ENCODE measurements at places on chromosomes 6 and 20.

- no peaks in the 10 kb centered on the region for H3K27me3 ChIP-seq
- no peaks in the 10 kb centered on the region for H3K4me1 ChIP-seq
- ATAC-seq: no peak
These were observed 12.6 kb downstream of the SRC start for GRCh38 chr20:37358366-37359150.

DNA sequence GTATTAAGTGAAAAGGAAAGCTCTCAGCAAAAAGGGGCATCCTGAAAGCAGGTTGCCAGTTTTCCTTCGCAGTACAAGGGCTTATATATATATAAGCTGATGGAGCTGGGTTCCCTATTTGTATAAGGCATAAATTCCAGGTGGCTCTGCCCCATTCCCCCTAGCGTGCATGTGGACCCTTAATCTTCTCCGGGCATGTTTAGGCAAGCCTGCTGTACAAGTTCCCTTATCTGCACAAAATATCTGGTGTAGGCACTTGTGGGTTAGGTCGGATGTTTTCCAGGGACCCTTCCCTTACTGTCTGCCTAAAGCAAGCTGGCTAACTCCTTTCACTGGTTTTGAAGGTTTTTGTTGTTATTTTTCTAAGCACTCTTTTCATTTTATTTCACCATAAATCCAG lies 140.7 kb downstream of the FUT9 start:
- no peak overlapping the region for H3K27ac ChIP-seq
- no peaks in the 10 kb centered on the region for H3K27me3 ChIP-seq
- H3K4me1 ChIP-seq: no peaks in the 10 kb centered on the region
- no peak overlapping the region for H3K4me3 ChIP-seq

- ATAC-seq: no peak
- H3K4me3 ChIP-seq: no peak overlapping the region
- H3K4me1 ChIP-seq: no peaks in the 10 kb centered on the region
- peaks cover 7% of the 10 kb centered on the region for H3K27me3 ChIP-seq
- H3K27ac ChIP-seq: no peak overlapping the region
- no peaks in the 10 kb centered on the region for H3K36me3 ChIP-seq
These were observed 16.9 kb upstream of the PHIP start for GRCh38 chr6:79094938-79095337.

GRCh38 chr6:5828296-5828695 lies 178.4 kb downstream of the NRN1 start:
- H3K27ac ChIP-seq: no peak overlapping the region
- no peak overlapping the region for H3K4me3 ChIP-seq
- no peak for ATAC-seq
- H3K36me3 ChIP-seq: no peaks in the 10 kb centered on the region

DNA sequence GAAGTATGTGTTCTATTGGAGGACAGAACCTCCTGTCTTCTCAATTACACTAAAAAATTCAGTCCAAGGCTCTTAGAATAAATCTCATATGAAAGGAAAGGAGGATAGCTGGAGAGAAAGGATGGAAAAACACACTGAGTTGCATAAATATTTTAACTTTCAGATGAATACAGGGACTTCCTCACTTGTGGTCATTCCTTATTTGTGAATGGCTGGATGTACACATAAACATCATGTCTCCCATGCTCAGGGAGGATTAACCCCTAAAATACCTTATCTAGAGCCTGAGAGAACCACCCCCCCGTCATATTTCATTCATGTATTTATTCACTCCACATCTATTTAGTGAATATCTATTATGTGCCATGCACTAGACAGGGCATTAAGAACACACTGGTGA lies 217.6 kb upstream of the CITED2 start:
- no peak for ATAC-seq
- no peaks in the 10 kb centered on the region for H3K27me3 ChIP-seq
- no peak overlapping the region for H3K4me3 ChIP-seq
- H3K27ac ChIP-seq: no peak overlapping the region
- peaks cover 9% of the 10 kb centered on the region for H3K4me1 ChIP-seq
- H3K36me3 ChIP-seq: no peaks in the 10 kb centered on the region

- H3K27ac ChIP-seq: no peak overlapping the region
- peak; percentile 34 for ATAC-seq
- peaks cover 20% of the 10 kb centered on the region for H3K4me1 ChIP-seq
- H3K27me3 ChIP-seq: no peaks in the 10 kb centered on the region
These were observed 86.4 kb upstream of the CLDN20 start for GRCh38 chr6:155177363-155177961.

GRCh38 chr6:139115989-139116758 lies 18.7 kb upstream of the HECA start:
- peak overlapping the region; percentile 2 for H3K27ac ChIP-seq
- no peaks in the 10 kb centered on the region for H3K27me3 ChIP-seq

- H3K36me3 ChIP-seq: no peaks in the 10 kb centered on the region
- H3K27me3 ChIP-seq: peaks cover 16% of the 10 kb centered on the region
- H3K4me3 ChIP-seq: no peak overlapping the region
- H3K4me1 ChIP-seq: no peaks in the 10 kb centered on the region
- ATAC-seq: no peak
These were observed 64.6 kb upstream of the INSM1 start for GRCh38 chr20:20303320-20303719.

GRCh38 chr6:114430534-114431124 lies 87.8 kb upstream of the HS3ST5 start:
- H3K27ac ChIP-seq: no peak overlapping the region
- H3K36me3 ChIP-seq: no peaks in the 10 kb centered on the region
- no peak for ATAC-seq
- H3K4me1 ChIP-seq: no peaks in the 10 kb centered on the region
- peaks cover 5% of the 10 kb centered on the region for H3K27me3 ChIP-seq
- no peak overlapping the region for H3K4me3 ChIP-seq

DNA sequence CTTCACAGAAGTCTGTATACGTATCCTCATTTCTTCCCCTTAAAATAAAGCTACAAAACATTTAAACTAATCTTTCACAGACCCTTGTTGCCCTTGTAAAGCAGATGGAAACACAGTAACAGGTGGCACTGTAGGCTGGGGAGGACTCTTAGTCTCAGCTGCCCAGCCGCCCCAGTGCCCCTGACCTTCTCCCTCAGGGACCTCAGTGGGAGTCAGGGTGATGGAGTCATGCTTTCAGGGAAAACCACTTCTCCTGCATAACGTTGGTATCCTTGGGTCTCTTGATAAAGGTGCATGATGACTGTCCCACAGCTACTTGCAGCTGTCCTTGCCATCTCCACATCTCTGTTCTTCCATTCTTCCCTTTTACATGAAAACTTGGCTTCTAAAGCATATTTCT lies 198.6 kb downstream of the CDKAL1 start:
- no peak for ATAC-seq
- peaks cover 17% of the 10 kb centered on the region for H3K36me3 ChIP-seq
- peaks cover 16% of the 10 kb centered on the region for H3K4me1 ChIP-seq
- no peak overlapping the region for H3K4me3 ChIP-seq
- H3K27ac ChIP-seq: no peak overlapping the region

- peak overlapping the region; percentile 78 for H3K4me3 ChIP-seq
- no peak for ATAC-seq
- peaks cover 14% of the 10 kb centered on the region for H3K4me1 ChIP-seq
These were observed 122.5 kb downstream of the MTHFD1L start for GRCh38 chr6:150987855-150988464.

- no peaks in the 10 kb centered on the region for H3K27me3 ChIP-seq
- H3K4me1 ChIP-seq: peaks cover 16% of the 10 kb centered on the region
- no peak overlapping the region for H3K27ac ChIP-seq
- H3K36me3 ChIP-seq: no peaks in the 10 kb centered on the region
- ATAC-seq: no peak
These were observed 153.3 kb downstream of the SCML4 start for GRCh38 chr6:107670792-107671199.

- ATAC-seq: no peak
- no peak overlapping the region for H3K27ac ChIP-seq
- H3K4me1 ChIP-seq: no peaks in the 10 kb centered on the region
- H3K4me3 ChIP-seq: no peak overlapping the region
- H3K27me3 ChIP-seq: peaks cover 7% of the 10 kb centered on the region
These were observed 261.9 kb upstream of the ARID1B start for GRCh38 chr6:156515242-156515641.

GRCh38 chr20:53346335-53346648 lies 247.3 kb downstream of the ZNF217 start:
- H3K4me3 ChIP-seq: no peak overlapping the region
- ATAC-seq: no peak
- no peaks in the 10 kb centered on the region for H3K27me3 ChIP-seq
- H3K4me1 ChIP-seq: no peaks in the 10 kb centered on the region

DNA sequence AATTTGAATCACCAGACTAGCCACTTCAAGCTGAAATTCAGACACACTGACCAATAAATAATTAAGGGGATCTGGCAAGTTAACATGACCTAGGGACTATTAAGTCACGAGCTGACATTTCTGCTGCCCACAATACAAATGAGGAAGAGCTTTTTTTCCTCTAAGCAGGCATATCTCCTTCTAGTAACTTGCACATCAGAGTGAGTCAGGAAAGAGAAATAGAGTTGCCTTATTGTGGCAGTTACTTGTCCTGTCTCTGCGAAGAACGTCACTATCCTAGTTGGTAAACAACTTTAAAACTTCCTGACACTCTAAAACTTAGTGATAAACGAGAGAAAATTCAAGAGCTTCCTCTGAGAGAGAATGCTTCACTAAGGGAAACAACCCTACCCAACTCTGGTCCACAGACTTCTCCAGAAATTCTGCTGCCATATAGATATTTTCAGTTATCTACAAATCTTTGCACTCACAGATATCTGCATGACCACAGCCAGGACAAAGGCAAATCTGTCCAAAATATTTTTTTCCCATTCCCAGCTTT lies 4.2 kb downstream of the PLA2G7 start:
- no peaks in the 10 kb centered on the region for H3K4me1 ChIP-seq
- peaks cover 60% of the 10 kb centered on the region for H3K27me3 ChIP-seq
- ATAC-seq: no peak
- H3K36me3 ChIP-seq: no peaks in the 10 kb centered on the region
- H3K27ac ChIP-seq: no peak overlapping the region

- no peaks in the 10 kb centered on the region for H3K36me3 ChIP-seq
- no peak overlapping the region for H3K4me3 ChIP-seq
- peaks cover 14% of the 10 kb centered on the region for H3K4me1 ChIP-seq
These were observed 63.8 kb downstream of the GMDS start for GRCh38 chr6:2181567-2181966.

- no peaks in the 10 kb centered on the region for H3K36me3 ChIP-seq
- H3K27me3 ChIP-seq: no peaks in the 10 kb centered on the region
- no peak overlapping the region for H3K27ac ChIP-seq
- ATAC-seq: no peak
- H3K4me1 ChIP-seq: no peaks in the 10 kb centered on the region
These were observed 173.0 kb downstream of the PLCB4 start for GRCh38 chr20:9241721-9242427.

DNA sequence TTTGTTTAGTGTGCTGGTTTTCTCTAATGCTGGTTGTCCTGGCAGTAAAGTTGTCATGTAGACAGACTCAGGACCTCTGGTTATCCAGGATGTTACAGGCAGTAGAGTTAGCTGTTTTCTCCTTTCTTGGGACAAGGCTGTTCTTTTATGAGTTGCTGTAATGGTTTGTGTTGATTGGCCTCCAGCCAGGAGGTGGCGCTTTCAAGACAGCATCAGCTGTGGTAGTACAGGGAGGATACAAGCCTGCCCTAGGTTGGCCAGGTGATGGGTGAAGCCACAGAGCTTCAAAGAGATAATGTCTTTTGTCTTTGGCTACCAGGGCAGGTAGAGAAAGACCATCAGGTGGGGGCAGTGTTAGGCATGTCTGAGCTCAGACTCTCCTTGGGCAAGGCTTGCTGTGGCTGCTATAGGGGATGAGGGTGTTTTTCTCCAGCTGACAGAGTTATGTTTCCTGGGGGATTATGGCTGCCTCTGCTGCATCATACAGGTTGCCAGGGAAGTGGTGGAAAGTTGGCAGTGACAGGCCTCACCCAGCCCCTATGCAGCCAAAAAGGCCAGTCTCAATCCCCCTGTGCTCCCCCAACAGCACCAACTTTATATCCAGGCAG lies 127.2 kb upstream of the TAB2 start:
- peak; percentile 82 for ATAC-seq
- H3K4me1 ChIP-seq: peaks cover 39% of the 10 kb centered on the region
- peak overlapping the region; percentile 84 for H3K27ac ChIP-seq
- H3K36me3 ChIP-seq: no peaks in the 10 kb centered on the region
- H3K27me3 ChIP-seq: no peaks in the 10 kb centered on the region

DNA sequence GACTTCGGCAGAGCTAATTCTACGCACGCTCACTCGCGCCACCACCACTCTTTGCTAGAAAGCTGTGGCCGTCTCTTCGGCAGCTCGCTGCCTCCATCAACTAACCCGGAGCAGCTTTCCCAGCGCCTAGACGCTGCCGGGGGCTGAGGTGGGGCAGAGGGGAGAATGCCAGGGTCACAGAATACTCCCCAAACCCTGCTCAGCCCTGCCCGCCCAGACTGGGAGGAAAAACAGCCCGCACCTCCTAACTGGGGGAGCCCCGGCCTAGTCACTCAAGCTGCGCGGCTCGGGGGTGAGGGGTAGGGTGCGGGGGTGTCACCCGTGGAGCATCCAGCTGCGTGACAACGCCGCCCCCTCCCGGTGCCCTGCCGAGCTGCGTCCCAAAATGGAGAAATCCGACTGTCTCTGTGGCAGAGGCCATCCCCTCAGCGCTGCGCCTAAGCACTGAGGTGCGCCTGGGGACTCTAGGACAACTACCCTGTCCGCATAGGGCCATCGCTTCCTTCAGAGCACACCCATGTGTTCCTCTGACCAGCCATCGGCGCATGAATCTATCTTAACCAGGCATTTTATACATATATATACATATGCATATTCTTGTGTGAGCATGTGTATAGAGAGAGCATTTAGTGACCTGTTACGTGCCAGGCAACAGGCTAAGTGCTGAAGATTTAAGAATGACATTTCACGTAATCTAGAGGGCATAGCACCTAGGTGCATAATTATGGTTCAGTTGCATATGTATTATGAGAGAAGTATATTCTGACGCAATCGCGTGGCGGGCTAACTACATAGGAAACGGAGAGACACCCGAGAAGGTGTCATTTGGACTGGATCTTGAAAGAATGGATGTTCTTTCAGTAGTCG lies 1.5 kb upstream of the TENT5A start:
- peaks cover 6% of the 10 kb centered on the region for H3K36me3 ChIP-seq
- H3K27me3 ChIP-seq: peaks cover 25% of the 10 kb centered on the region
- peaks cover 4% of the 10 kb centered on the region for H3K4me1 ChIP-seq
- peak; percentile 58 for ATAC-seq
- H3K27ac ChIP-seq: no peak overlapping the region
- H3K4me3 ChIP-seq: peak overlapping the region; percentile 83

GRCh38 chr6:139981768-139982181 lies 607.3 kb upstream of the CITED2 start:
- peaks cover 10% of the 10 kb centered on the region for H3K27me3 ChIP-seq
- H3K4me1 ChIP-seq: peaks cover 7% of the 10 kb centered on the region
- H3K27ac ChIP-seq: no peak overlapping the region
- ATAC-seq: no peak
- no peaks in the 10 kb centered on the region for H3K36me3 ChIP-seq

- peak overlapping the region; percentile 75 for H3K4me3 ChIP-seq
- no peaks in the 10 kb centered on the region for H3K36me3 ChIP-seq
- ATAC-seq: peak; percentile 13
- no peaks in the 10 kb centered on the region for H3K27me3 ChIP-seq
- H3K27ac ChIP-seq: no peak overlapping the region
These were observed 2.1 kb downstream of the SOX12 start for GRCh38 chr20:327186-328026.

- H3K4me3 ChIP-seq: no peak overlapping the region
These were observed 17.2 kb upstream of the FAM50B start for GRCh38 chr6:3831761-3832530.

All from activated T-helper 17 cell treated with anti-CD3 and anti-CD28 coated beads, Interleukin-2, amount 50 U/mL, for 72 hours (primary cell).